ENCODE measurements at places on chromosomes 1 and 21. TPM values are rescaled to one million over a fixed set of nuclear protein-coding genes. Genes with fewer than 3 reads are reported as not detected.

GRCh38 chr1:156927215-156928042 is 7.0 kb downstream of the LRRC71 start:
- H3K27ac ChIP-seq: no peak overlapping the region
- peak overlapping the region; percentile 44 for H3K4me3 ChIP-seq
- peaks cover 89% of the 10 kb centered on the region for H3K27me3 ChIP-seq
- H3K4me1 ChIP-seq: peaks cover 8% of the 10 kb centered on the region
- DNase-seq: peak; percentile 71

- H3K4me1 ChIP-seq: no peaks in the 10 kb centered on the region
- H3K36me3 ChIP-seq: no peaks in the 10 kb centered on the region
- no peak overlapping the region for H3K27ac ChIP-seq
- H3K27me3 ChIP-seq: no peaks in the 10 kb centered on the region
- DNase-seq: no peak
These were observed 1395.5 kb downstream of the PLA2G4A start for GRCh38 chr1:188224263-188224662.

DNA sequence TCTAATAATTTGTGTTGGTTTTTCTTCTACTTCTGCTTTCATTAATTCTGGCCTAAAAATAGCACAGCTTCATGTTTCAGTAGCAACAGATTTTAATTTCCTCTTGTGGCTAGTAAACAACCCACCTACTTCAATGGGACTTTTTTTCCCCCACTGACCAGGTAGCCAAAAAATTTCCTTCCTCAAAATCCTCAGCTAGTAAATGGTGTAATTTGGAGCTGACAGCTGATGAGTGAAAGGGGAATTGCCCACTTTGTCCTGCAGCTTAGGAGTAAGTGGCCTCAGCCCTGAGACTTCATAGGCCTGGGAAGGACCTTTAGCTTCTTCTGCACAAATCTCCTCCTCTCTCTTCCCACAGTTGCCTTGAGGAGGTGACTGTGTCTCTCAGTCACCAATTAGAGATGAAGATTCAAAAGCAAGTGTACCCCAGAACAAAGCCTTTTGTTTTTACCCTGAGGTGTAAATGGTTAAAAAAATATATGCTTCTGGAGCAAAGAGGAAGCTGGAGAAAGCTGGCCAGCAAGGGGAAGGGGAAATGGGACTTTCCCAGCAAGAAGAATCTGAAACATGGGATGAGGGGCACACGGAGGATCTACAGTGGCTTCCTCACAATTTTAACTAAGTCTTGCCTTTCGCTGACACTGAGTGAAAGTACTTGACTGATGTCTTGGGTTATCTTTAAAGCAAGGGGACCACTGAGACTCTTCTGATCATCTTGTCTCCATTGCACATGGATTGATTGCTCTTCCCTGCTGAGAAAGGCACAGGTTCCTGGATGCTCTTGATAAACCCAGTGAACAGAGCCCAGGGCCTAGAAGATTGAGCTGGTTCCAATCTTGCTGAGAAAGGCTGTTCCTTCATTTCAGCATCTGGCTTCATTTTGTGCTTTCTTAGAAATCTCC is 35.8 kb upstream of the VCAM1 start:
- no peaks in the 10 kb centered on the region for H3K27me3 ChIP-seq
- H3K4me3 ChIP-seq: no peak overlapping the region
- no peak for DNase-seq
- no peaks in the 10 kb centered on the region for H3K36me3 ChIP-seq

- no peaks in the 10 kb centered on the region for H3K27me3 ChIP-seq
- DNase-seq: no peak
- no peak overlapping the region for H3K4me3 ChIP-seq
These were observed 59.5 kb downstream of the CNIH3 start for GRCh38 chr1:224675590-224675989.

GRCh38 chr1:16354619-16355018 is 2.3 kb upstream of the FBXO42 start:
- no peaks in the 10 kb centered on the region for H3K36me3 ChIP-seq
- H3K4me1 ChIP-seq: peaks cover 12% of the 10 kb centered on the region
- DNase-seq: no peak
- no peak overlapping the region for H3K27ac ChIP-seq
- H3K4me3 ChIP-seq: peak overlapping the region; percentile 24

- peaks cover 18% of the 10 kb centered on the region for H3K4me1 ChIP-seq
- H3K27ac ChIP-seq: no peak overlapping the region
- no peaks in the 10 kb centered on the region for H3K27me3 ChIP-seq
- no peak overlapping the region for H3K4me3 ChIP-seq
These were observed 169.3 kb downstream of the CAMTA1 start for GRCh38 chr1:6954591-6954990.

DNA sequence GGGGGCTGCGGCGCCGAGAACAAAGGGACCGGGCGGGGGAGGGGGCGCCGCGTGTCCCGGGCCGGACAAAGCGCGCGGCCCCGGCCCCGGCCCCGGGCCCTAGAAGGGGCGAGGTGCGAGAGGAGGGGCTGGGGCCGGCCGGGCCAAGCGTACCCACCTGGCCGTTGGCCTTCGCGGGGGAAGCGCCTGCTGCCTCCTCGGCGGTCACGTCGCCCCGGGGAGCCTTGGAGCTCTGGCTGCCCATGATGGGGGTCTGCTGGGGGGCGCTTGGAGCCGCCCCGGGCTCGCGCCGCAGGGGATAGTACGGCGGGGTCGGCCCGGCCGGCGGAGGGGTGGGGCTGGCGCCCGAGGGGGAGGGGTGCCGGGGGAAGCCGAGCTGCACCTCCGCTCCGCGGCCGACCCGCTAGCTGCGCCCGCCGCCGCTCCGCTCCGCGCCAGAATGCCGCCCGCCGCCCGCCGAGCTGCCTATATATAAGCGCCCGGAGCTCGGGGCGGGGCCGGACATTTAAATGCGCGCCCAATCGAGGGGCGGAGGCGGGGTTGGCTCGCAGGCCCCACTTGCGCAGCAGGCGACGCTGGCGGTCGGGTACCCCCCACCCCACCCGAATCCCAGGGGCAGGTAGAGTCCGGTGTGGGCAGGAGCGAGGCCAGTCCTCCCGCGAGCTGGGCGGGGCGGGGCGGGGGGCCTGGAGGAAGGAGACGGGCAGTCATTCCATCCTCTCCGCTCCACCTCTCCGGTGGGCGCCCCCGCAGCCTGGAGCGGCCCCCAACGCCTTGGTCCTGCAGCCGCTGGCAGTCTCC is at the start of gene MARCKSL1:
MARCKSL1 (minus strand) TSS at position 444 of the 801 bp plus-strand sequence; CDS start at position 244, 200 bp downstream.
- peak within 1 kb of the TSS; percentile 98 for H3K27ac ChIP-seq
- peak; percentile 88 for DNase-seq
- peaks cover 13% of the 10 kb centered on the region for H3K27me3 ChIP-seq
- peak within 1 kb of the TSS; percentile 97 for H3K4me3 ChIP-seq
- H3K36me3 ChIP-seq: peaks cover 16% of the 10 kb centered on the region

HSD3B1 gene
- not detected for total RNA-seq

GABPB2 gene
- 12.4 TPM for total RNA-seq

BRDT gene
- not detected for total RNA-seq

RIPPLY3 gene
- total RNA-seq: 18.9 TPM

Measured in progenitor cell of endocrine pancreas (in vitro differentiated cells).